Omental fat pad (tissue), 4 donors: ENCODE measurements at places on chromosomes 3 and 15. TPM values are rescaled to one million over a fixed set of nuclear protein-coding genes. Genes with fewer than 3 reads are reported as not detected.

DNA sequence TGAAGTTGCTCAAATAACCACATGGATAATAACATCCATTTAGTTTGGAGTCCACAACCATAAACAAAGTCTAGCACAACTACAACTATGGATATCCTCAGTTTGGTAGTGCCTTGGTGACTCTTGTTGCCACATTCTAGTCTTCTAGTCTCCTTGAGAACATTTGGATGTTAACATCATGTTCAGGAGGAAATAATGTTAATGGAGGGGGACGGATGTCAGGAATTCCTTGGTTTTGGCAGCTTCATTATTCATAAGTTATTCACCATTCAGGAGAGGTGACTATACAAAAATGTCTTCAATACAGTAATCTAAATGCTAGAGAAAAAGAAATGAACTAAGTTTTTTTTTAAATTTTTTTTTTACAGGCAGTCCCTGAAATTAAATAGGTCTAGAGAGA, 26.4 kb upstream of the GABPB1 start:
- DNase-seq = no peak

DNA sequence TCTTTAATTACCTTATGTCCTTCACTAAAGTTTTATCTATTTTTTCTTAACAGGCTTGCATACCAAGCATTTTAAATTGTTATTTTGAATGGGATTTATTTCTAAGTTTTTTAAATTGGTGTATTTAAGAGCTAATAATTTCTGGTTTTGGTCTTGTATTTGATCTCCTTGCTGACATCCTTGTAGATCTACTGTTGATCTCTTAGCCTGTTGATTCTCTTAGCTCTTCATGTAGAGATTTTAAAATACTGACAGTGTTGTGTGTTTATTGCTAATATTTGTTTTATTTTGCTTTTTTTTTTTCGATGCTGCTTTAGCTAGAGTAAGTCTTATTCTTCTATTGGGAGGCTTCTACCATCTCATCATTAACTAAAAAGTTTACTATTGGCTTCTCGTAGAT, 65.5 kb downstream of the PLCL2 start:
- DNase-seq = no peak

GRCh38 chr15:42819786-42820185, 82.9 kb upstream of the CDAN1 start:
- DNase-seq = no peak

DNA sequence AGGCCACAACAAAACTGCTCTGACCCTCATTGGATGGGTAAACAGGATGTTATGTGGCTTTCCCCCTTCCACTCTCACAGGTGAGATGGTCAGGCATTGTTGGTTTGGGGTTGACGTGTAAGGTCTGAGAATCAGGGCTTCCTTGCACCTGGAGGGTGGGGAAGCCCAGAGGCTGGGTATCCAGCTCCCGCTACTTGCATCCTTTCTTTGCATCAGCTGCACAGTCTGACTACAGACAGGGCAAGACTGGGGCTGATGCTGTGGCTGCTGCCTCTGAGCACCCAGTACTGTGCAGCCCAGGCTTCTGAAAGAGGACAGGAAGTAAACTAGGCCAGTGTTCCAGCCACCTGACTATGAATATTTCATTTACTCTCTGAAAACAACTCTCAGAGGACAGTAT, 58.0 kb upstream of the ATP2B2 start:
- no peak for DNase-seq

GRCh38 chr3:58536501-58537411, at the start of gene ACOX2:
ACOX2 (minus strand) TSS chr3:58537190; CDS start chr3:58535106, 2,084 bp downstream.
- no peak for DNase-seq

DNA sequence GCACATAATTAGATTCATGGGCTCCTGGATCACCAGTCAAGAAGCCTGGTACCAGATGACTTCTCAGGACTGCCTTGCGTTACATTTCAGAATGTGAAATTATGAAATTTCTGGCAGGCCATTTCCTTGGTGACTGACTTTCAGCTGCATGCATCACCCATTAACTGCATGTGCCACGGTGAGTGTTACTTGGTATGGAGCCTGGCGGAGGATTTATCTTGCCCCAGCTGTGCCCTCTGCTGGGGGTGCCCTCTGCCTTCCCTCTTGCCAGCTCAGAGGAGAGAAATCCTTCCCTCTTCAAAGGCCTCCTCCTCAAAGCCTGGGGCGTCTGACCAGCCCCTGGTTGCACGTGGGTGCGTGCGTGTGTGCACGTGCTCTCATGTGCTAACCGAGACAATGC, 57.7 kb upstream of the CTSH start:
- no peak for DNase-seq

DNA sequence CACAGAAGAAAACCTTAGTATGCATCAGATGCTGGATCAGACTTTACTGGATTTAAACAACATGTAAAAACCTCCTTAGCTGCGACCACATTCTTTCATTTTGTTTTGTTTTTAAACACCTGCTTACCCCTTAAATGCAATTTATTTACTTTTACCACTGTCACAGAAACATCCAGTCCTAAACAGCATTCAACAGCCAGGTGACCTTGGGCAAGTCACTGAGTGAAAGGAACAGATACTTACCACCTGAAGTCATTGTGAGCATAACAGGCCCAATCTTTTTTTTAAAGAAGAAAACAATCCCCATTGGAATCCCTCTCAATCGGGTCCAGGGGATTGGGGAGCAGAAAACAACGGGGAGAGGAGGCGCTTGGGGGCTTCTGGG, 390 bp downstream of the STARD5 start:
- no peak for DNase-seq

DNA sequence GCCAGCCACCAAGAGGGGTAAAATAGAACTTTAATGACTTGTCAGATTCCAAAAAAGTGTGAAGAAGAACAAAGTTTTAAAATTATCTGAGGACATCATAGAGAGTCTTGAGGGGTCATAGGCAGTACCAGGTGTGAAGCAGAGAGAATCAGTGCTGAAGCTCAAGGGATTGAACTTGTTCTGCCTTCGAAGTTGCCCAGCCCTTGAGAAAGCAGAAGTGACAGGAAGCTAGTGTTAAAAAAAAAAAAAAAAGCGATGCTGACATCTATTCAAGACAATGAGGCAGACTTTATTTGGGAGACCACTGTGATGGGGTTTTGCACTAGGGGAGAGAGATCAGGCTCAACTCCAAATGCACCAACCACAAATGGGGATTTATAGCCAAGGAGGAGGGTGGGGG, 21.8 kb downstream of the FBXO22 start:
- DNase-seq = no peak

- DNase-seq = no peak
Measured at GRCh38 chr15:51095681-51096331, 1.1 kb upstream of the TNFAIP8L3 start.

GRCh38 chr15:58519516-58519915, 87.7 kb downstream of the LIPC start:
- DNase-seq = no peak

DNA sequence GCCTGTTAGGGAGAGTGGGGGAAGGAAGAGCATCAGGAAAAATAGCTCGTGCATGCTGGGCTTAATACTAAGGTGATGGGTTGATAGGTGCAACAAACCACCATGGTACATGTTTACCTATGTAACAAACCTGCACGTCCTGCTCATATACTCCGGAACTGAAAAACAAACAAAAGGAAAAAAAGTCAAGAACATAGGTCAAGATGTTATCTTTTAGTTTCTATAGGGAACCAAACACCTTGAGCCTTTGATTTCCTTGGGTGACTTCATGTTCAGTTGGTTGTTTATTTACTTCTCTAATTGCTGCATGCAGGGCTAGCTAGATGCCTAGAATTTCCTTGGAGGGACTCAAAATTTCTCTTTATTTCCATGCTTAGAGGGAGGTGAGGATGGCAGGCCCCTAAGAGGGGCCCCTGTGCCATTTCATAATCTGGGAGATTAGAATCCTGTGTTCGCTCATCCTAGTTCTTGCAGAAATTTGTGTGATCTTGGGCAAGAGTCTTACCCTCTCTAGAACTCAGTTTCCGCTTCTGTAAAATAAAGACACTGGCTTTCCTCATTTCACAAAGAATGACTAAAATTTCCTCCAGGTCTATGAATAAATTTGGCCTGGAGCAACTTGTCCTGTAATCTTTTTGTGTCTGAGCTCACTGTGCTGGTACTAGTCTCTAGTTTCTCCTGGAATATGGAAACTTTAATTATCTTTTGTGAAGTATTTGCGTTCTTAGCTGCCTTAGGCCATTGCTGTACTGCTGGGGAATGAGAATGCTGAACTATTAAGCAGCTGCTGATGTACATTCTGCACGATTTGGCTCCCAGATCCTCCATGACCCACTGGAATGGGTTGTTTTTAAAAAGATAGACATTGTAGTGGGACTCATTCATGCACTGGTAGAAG, 457.5 kb downstream of the EDEM1 start:
- DNase-seq = no peak

- DNase-seq = no peak
Measured at GRCh38 chr3:53044711-53045517, 959 bp downstream of the SFMBT1 start.

DNA sequence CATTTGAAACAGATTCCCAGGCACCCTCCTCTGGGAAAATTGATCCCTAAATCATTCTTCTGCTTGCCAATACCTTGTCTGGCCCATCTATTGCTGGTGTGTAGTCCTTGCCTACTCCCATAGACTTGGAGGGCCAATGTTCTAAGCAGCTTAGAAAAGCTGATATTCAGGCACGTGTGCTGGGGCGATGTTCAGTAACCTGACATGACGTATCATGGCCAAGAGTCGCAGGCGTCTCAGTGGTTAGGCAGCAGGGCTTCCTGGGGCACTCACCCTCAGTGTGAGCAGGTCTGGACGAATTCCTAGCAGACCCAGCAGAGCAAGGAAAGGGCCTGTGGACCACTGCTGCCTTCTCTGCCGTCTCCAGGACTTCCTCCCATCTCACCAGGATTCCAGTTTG, 21.6 kb downstream of the EPHB1 start:
- DNase-seq = no peak

DNA sequence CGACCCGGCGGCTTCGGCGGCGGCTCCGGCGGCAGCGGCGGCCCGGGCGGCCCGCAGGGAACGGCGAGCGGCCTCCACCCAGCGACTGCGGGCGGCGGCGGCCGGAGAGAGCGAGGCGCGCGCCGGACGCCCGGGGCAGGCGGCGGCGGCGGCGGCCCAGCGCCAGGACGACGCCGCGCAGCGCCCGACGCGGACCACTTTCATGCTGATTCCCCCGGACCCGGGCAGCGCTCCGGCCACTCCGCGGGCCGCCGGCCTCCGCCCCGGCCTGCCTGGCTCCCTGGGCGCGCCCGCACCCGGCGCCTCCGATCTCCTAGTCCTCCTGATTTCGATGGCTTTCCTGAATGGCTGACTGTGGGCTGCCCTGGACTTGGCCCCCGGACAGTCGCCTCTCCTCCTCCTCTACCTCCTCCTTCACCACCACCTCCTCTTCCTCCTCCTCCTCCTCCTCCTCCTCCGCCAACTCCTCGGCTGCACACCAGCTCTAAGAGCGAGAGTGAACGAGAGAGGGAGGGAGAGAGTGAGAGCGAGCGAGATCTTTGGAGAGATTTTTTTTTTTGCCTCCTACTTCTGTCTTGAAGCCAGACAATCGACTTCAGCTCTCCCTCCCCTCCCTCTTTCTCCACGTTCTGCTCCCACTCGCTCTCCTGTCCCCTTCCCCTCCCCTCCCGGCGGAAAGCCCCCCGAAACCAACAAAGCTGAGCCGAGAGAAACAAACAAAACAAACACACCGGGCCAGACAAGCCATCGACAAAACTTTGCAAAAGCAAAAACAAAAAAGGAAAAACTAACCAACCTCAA, 844 bp downstream of the NR2F2 start:
- DNase-seq = no peak

DNA sequence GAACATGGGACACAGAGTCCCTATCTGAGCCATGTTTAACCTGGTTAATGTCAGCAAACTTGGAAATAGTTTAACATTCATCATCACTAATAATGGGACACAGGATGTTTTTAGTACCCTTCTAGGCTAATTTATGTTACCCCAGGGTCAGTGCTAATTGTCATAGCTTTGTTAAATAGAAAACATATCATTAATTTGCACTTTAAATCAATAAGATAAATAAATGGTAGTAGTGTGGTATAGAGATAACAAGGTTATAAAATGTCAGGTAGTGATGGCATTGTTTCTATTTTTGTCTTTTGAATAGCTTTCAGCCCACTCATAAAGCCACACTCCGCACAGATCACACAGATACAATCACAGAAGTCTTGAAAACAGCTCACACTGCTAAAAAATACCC, 534.9 kb downstream of the MECOM start:
- DNase-seq = no peak

DNA sequence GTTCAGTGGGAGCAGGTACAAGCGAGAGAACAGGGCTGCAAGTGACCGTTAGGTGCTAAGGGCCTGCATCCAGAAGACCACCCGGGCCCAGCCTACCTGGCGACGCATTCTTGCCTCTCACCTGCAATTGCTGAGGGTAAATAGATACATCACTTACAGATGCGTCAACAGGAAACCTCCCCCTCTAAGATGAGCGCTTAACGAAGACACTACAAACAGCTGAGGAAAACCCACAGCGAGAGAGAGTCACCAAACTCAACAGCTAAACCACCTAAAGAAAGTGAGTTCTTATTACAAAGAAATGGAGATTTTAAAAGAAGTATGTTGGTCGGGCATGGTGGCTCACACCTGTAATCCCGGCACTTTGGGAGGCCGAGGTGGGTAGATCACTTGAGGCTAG, 157.9 kb downstream of the CHSY1 start:
- DNase-seq = no peak

DNA sequence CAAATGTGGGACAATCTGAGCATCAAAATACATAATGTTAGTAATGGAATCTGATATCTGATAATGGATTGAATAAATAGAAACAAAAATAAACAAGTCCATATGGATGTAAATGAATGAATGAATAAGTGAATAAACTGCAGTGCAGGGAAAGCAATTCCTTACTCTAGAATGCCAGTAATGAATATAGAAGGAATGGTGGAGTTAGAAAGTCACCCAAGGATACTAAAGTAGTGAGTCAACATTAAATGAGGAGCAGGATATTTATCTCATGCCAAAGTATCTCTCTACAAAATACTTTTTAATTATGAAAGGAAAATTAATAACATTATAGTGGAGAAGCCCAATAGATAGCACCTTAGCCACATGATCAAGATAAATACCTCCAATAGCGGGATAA, 300.3 kb downstream of the FEZF2 start:
- no peak for DNase-seq

DNA sequence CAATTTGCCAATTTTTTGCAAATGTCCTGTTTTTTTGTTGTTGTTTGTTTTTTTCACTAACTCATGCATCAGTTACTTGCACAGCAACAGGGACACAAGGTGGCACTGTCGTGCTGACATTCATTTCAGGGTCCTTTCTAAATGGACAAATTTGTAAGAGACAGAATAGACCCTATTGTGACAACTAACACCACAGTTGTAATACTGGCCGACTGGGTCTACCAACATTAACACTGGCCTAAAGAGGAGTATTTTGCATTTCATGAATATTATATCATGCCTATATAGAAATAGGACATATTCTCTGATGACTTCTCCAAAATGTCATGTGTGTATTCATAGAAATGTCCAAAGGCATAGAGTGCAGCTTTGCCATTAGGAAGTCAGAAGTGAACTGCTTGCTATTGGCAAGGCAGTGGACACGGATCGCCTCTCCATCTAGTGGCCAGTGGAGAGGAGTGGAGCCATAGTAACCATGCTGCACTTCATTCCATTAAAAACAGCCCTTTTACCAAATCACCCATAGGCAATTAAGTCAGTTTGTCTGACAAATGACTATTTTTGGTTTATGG, 54.8 kb downstream of the ZBTB20 start:
- no peak for DNase-seq

Gene TMC3
- total RNA-seq = not detected

Gene CGNL1
- 7.0 TPM for total RNA-seq

Gene EMC7
- 37.9 TPM for total RNA-seq

Gene BNC1
- 51.9 TPM for total RNA-seq

Gene OR5K2
- total RNA-seq = not detected

Gene ISL2
- total RNA-seq = 0.24 TPM

Gene ZCWPW2
- total RNA-seq = 0.25 TPM
